ENCODE measurements at places on chromosomes 13 and 19.

- no peak for DNase-seq
Observed at GRCh38 chr13:114025714-114026431, 52.0 kb upstream of the C13orf46 start.

GRCh38 chr19:49339301-49340068 is 4.3 kb downstream of the CD37 start:
- no peak for DNase-seq

- no peak for DNase-seq
Observed at GRCh38 chr13:25928941-25929505, 122.8 kb downstream of the SHISA2 start.

DNA sequence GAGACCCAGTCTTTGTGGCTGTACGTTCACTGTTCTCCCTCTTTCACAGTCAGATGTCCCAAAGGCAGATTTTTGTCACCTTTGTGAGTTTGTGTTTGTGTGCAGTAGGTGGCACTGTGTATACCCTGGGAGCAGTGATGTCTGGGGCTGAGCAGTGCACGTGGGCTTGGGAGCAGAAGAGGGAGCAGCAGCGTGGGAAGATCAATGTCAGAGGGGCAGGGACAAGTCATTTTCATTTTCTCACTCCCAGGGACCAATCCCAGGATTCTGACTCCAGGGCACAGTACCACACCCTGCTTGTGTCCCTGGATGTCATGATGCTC is 2.0 kb upstream of the PSG6 start:
- no peak for DNase-seq

GRCh38 chr13:35964011-35964862 is 166.9 kb downstream of the DCLK1 start:
- DNase-seq, result no peak

DNA sequence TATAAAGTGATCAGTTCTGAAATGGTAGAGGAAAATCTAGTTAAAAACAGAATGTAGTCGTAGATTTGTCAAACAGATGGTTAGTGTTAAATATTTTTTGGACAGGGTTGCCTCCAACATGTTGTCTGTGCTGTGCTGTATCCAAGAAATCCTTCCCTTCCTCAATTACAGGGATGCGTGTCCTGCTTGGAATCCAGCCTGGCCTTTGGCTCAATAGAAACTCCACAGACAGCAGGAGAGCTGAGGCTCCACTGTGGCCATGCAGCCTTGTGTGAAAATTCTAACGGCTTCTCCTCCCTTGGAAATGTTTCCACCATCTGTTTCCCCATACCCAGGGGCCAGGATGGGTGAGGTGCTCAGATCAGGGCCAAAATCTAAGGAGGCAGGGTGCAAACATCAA is 67.7 kb upstream of the USP29 start:
- DNase-seq, result no peak

GRCh38 chr13:90329641-90330040 is 1017.8 kb upstream of the MIR17HG start:
- DNase-seq, result no peak

- DNase-seq, result no peak
Observed at GRCh38 chr19:21608571-21608970, 103.2 kb downstream of the ZNF429 start.

GRCh38 chr13:23642110-23642509 is 71.9 kb downstream of the TNFRSF19 start:
- no peak for DNase-seq

GRCh38 chr13:106569233-106570095 is 1.5 kb upstream of the ARGLU1 start:
- no peak for DNase-seq

DNA sequence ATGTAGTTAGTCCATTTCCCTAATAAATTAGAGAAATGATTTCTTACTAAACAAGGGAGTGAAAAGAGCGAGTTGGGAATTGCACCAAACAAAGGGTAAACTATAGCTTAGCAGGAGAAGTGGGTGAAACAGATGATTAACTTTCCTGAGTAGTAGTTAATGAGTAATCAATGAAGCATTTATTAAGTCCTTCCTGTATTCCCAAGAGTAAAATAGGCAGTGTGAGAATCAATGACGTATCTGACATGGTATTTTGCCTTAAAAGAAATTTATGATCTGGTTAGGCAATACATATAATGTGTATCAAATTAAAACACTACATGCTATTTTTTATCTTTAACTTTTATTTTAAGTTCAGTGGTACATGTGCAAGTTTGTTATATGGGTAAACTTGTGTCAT is 142.8 kb downstream of the KLF5 start:
- no peak for DNase-seq

DNA sequence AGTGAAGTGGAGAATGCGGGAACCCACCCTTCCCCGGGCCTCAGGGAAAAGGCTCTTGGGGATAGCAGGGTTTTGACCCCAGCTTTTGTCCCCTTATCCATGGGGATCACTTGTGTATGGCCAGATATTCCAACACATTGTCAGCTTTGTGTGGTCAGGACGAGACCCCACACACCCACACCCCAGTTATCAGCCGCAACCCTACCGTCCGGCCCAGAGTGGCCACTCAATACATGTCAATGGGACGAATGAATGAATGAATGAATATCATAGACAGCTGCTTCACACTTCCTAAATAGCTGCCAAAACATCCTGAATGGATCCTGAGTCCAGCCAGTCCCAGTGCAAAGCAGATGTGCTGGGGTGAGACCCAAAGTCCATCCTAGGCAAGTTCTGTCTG is 64.6 kb downstream of the TSHZ3 start:
- DNase-seq, result no peak

DNA sequence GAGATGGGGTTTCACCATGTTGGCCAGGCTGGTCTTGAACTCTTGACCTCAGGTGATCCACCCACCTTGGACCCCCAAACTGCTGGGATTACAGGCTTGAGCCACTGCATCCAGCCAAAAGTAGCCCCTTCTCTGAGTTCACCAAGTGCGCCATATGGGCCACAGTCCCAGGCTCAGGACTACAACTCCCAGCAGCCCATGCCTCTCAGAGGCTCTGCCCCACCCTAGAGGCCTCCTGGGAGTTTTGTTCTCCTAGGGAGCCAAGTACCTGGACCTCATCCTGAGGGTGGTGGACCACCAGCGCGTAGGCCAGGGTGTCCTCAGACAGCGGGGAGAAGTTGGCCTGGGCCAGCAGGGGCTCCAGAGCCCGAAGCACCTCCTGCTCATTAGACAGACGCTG is 18.8 kb downstream of the TMEM143 start:
- DNase-seq, result no peak

GRCh38 chr19:8578642-8579265 is 1.5 kb upstream of the MYO1F start:
- peak; percentile 67 for DNase-seq

- DNase-seq, result no peak
Observed at GRCh38 chr19:20287070-20287469, 120.1 kb downstream of the ZNF486 start.

GRCh38 chr13:27952876-27953675 is 16.0 kb downstream of the CDX2 start:
- DNase-seq, result no peak

GRCh38 chr19:48970923-48971395 is 5.8 kb downstream of the FTL start:
- DNase-seq, result peak; percentile 68

- peak; percentile 76 for DNase-seq
Observed at GRCh38 chr19:7868671-7869452, 5.3 kb downstream of the PRR36 start.

GRCh38 chr13:36418022-36418805 is 14.1 kb upstream of the CCNA1 start:
- no peak for DNase-seq

DNA sequence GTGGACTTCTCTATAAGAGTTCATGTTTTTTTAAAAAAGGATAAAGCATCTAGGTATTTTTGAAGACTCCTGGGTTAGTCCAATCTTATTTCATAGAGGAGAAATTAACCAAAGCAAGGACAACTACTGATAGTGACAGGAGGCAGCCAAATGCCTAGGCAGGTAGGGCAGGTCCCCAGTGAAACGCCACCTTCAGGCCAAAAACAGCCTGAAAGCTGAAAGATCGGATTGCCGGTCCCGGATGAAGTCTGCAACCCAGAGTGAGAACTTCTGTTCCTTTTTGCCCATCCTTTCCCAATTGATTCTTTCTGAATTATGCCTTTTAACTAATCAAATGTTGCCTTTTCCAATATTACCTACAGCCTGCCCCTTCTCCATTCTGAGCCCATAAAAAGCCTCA is 6.1 kb upstream of the GGACT start:
- no peak for DNase-seq

- no peak for DNase-seq
Observed at GRCh38 chr13:79549355-79550106, 68.6 kb downstream of the NDFIP2 start.

DNA sequence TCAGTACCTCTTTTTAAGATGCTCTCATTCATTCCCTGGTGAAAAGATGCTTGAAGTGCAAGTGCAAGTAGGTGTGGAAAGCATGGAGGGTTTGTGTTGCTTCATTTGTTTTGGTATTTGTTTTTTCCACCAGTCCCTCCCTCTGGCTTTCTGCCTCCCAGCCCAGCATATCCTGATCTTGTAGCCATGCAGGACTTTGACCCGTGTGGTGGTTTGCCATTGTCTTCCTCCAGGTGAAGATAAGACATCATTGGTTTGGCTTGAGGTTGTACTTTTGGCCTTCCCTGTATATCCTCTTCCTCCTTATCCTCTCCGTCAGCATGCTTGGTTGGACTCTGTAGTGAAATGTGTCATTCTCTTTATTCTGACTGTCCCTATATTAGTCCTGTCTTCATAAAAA is 9.1 kb downstream of the SPINT2 start:
- no peak for DNase-seq

GRCh38 chr13:113328851-113329250 is 31.8 kb downstream of the LAMP1 start:
- DNase-seq, result no peak

DNA sequence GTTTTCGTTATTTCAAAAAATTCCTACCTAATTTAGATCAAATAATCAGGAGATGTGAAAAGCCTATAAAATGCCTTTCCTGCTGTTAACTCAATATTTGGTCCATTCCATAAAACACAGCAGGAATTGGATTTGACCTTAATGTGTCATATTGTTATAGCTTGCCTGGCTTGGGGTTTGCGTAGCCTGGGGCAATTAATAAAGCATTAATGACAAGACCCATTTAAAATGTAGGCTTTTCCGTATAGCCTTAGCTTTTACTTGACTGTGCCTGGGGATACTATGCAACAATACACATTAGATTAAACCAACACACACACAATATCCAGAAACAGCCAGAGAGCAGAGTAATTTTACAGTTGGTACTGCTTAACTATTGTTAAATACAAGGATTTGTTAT is 117.2 kb upstream of the MAB21L1 start:
- no peak for DNase-seq

DNA sequence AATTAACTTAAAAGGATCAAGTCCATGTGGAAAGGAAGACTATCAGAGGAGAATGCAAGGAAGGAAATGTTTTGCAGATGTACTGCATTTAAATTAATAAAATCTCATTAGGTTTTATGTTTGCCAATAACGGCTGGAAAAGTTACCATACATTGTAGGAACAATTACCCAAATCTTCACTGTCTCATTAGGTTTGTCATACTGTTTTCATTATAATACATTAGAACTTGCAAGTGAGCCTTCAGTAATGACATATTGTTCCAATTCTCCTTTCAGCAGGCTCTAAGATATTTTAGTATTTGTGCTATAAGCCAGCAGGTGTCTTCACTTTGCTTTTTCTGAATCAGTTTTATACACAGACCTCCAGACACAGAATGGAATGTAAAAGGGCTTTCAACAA is 661.6 kb upstream of the KLHL1 start:
- no peak for DNase-seq

GRCh38 chr13:80082396-80083080 is 258.4 kb downstream of the SPRY2 start:
- no peak for DNase-seq

DNA sequence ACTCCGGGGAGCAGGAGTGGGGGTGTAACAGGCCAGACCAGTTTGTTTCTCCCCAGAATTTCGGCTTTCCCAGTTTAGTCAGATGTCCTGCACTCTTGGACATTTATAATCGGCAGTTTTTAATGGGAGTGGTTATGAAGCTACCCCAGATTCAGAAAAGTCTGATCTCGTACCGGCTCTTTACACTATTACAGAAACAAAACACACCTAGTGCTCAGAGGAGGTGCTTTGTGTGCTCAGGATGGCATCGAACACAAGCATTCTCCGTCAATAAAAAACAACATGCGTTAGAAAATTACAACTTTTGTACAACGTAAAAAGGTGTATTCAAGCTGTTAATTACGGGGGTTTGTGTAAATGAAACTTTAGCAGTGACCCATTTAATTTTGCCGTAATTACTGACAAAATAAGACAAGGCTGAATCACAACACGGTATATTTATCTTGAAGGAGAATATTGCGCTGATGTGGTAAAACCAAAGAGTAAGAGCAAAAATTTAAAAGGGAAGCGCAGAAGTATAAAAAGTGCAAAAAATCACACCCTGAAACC is 6.6 kb upstream of the SOX1 start:
- no peak for DNase-seq

GRCh38 chr19:41967054-41967783 is 8.1 kb upstream of the RABAC1 start:
- no peak for DNase-seq

DNA sequence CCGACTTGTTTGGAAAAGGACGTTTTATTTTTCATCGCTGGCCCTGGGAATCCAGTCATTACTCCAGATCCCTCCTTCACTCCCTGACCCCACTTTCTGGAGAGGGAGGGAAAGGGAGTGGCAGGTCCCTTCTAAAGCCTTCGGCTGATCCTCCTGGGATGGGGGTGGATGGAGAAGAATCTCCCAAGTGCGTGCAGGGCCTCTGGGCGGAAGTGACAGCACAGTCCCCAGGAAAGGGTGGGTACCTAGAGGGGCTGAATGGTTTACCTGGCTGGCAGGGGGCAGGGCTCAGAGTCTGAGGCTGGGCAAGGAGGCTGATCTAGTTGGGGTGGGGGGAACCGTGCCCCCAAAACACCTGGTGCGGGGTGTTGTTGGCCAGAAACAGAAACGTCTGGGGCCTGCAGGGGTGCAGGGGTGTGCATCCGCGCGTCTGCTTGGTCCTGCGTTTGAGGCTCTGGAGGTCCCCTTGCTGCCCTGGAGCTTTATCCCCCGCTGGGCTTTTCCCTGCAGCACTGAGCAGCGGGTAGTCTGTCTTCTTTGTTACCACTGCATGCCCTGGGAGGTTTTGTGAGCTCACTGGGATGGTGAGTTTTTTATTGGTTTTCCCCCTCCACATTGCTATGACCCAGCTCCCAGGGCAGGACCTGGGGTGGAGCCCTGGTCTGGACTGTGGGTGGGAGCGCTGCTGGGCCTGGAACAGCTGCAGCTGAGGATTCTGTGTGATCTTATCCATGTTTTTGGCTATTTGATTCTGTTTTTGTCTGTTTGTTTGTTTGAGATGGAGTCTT is 3.0 kb upstream of the ZNF628 start:
- DNase-seq, result no peak

GRCh38 chr13:21326155-21327031 is 132.7 kb downstream of the ZDHHC20 start:
- peak; percentile 33 for DNase-seq

GRCh38 chr19:29378126-29378525 is 147.7 kb upstream of the VSTM2B start:
- no peak for DNase-seq

DNA sequence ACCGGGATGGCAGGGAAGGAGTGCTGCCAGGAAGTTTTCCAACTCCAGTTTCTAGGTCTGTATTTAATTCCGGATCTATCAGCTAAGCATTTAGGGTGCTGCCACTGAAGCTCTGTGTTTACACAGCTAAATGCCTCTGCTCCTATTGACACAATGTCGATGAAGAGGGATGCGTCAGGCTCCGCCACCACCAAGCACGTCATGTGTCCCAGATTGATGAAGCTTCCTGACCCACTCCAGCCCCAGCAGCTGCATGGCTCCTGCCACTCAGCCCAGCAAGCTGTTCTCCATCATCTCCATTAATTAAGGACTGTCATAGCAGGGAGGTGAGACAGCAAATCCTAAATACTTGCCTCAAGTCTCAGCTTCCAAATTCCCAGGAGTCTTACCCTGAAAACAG is 435.2 kb upstream of the ZNF507 start:
- no peak for DNase-seq
